ENCODE measurements at places on chromosomes 1 and 21.

- DNase-seq, result no peak
These were observed 120.3 kb downstream of the PTPRU start for GRCh38 chr1:29356663-29357062.

DNA sequence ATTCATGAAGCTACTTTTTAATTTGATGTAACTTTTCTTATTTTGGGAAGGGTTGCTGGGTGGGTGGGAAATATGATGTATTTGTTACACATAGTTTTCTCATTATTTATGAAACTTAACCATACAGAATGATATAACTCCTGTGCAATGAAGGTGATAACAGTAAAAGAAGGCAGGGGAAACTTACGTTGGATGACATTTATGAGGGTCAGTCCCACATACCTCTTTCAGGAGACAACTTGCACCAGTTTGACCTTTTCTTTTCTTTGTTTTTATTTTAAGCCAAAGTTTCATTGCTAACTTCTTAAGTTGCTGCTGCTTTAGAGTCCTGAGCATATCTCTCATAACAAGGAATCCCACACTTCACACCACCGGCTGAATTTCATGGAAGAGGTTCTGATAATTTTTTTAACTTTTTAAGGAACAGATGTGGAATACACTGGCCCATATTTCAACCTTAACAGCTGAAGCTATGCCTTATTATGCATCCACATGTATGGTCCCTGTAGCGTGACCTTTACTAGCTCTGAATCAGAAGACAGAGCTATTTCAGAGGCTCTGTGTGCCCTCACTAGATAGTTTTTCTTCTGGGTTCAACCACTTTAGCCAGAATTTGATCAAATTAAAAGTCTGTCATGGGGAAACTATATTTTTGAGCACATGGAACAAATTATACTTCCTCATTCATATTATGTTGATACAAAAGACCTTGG, 28.0 kb upstream of the KIAA1614 start:
- no peak for DNase-seq

DNA sequence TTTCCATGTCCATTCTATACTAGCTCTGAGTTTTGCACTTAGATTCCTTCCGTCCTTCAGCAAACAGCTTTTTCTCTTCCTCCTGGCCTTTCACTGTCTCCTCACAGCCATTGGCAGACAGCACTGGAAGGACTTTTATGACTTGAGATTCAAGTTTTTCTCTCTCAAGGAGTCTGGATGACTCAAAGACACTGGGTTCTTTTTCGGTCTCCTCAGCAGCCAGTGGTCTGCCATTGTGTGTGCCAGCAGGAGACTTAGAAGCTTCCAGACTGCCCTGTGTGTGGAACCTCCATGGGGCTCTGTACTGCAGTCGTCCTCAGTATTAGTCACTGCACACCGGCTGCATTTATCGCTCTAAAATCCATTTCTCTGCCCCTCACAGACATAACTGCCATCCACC, 30.5 kb downstream of the NTNG1 start:
- DNase-seq, result no peak

DNA sequence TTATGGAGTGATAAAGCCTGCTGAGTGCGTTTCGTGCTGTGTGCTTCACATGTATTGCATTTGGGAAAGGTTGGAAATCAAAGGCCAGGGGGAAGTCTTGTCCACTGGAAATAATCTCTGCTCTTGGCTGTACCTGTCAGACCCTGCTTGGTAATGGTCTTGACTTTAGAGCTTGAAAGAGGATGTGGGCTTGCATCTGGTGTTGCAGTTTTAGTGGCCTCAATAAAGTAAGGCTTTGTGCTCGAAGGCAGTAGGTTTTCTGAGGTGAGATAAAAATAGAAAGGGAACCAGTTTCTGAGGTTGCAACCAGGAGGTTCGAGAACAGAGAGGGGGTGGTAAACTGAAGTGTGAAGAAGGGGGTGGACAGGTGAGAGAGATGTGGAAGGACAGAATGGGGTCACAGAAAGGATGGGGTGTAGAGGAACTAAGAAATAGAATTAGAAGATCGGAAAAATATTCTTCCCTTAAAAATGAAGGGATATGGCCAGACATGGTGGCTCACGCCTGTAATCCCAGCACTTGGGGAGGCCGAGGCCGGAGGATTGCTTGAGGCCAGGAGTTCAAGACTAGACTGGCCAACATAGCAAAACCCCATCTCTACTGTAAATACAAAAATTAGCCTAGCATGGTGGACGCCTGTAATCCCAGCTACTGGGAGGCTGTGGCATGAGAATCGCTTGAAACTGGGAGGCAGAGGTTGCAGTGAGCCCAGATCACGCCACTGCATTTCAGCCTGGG, 1.5 kb downstream of the S100PBP start:
- peak; percentile 48 for DNase-seq

DNA sequence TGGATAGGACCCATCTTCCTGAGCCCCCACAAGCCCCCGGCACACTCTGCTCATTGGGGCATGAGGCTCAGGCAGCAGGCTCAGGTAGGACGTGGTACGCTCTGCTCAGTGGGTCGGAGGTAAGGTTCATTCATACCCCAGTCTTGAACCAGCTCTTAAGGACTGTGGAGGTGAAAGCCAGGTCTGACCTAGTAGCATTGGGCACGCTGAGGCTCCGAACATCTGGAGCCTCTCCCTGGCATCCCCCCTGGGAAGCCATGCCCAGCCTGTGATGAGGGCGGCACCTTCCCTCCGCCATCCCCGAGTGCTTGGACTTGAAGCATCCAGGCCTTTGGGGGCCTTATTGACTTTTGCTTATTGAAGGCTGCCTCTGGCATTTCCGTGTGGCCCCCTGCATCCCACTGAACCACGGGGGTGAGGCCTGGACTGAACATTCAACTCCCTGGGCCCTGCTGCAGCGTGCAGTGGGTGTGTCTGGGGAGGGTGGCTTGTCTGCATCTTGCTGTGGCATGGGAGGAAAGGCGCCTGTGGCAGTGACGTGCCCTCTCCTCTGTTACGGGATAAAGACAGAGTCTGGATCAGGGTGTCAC, 50.0 kb downstream of the FAAP20 start:
- DNase-seq, result no peak

- DNase-seq, result no peak
These were observed 10.0 kb downstream of the PDPN start for GRCh38 chr1:13593511-13594131.

DNA sequence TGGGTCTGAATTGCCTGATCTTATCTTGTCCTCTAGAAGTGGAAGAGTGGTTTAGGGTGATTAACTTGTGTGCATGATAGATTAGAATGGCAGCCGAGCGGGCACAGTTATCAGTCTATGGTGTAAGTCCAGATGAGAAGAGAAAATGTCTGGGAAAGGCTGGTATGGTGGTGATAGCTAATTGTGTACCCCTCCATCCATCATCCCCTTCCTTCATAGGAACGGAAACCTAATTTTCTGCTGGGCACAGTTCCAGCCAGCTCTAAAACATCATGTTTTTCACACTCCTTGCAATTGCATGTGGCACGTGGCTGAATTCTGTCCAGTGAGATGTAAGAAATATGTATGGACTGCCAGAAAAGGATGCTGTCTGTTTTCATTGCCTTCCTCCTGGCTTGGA, 40.9 kb upstream of the ZP4 start:
- DNase-seq, result no peak

DNA sequence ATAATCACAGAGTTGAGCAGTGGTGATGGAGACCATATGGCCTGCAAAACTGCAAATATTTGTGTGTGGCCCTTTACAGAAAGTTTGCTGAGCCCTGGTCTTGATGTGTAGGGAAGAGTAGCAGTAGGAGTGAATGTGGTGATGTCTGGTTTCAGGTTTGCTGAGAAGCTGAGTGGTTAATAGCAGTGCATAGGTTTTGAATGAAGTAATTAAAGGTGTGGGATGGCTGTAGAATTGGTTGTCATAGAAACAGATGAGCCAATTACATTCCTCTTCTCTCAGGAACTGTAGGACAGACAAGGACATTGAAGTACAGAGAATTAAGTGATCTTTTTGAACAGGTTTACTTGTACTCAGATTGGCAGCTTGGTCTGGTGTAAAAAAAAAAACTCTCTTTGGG, 37.4 kb downstream of the PRDM2 start:
- no peak for DNase-seq

DNA sequence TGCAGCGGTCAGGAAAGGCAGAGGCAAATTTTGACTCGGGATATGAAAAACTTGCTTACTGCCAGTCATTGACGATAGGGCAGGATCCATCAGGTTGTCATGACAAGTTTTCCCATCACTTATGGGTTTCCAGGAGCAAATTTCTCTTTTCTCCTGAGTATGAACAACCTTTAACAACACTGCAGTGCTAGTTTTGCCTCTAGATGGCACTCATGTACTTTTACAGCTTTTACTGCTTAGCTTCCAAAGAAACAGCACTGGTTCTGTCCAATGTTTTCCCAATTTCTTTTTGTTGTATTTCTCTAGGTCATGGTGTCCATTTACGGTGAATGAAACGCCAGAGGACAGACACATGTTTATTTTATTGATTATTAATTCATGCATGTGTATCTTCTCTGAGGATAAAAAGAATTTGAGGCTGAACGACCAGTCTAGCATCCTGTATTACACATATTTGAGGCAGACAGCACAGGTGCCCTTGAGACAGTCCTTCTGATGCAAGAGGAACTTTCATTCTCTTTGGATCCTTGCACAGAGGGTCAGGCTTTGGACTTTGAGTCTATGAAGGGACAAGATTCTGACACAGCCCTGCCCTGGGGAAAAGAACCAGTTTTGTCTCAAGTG, 112.3 kb upstream of the TRABD2B start:
- peak; percentile 24 for DNase-seq

DNA sequence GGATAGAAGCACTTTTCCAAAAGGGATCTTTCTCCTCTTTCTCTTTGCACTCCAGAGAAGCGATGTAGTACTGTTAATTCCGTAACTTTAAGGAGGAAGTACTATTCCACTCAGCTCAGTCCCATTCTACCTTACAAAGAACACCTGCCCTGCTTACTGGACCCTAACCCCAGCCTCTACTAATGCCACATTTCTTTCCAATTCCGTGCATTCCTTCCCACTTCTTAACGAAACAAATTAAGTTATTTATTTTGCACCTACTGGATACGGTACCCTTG, 511 bp downstream of the NDC1 start:
- no peak for DNase-seq

DNA sequence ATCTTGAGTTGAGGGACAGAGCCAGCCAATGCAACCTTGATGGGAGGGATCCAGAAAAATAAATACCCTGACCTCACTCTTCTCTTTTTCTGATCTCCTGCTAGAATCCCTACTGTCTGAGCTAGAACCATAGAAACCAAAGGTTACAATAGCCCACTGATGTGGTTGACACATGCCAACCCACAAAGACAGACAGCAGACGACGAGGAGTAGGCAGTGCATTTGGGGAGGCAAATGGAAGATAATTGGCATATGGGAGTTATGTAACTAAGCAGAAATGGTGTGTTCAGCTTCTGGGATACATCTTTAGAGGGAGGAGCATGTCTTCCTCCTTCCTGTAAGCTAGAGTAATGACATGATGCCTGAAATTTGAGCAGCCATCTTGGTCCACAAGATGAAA, 171.7 kb upstream of the FGGY start:
- peak; percentile 38 for DNase-seq

DNA sequence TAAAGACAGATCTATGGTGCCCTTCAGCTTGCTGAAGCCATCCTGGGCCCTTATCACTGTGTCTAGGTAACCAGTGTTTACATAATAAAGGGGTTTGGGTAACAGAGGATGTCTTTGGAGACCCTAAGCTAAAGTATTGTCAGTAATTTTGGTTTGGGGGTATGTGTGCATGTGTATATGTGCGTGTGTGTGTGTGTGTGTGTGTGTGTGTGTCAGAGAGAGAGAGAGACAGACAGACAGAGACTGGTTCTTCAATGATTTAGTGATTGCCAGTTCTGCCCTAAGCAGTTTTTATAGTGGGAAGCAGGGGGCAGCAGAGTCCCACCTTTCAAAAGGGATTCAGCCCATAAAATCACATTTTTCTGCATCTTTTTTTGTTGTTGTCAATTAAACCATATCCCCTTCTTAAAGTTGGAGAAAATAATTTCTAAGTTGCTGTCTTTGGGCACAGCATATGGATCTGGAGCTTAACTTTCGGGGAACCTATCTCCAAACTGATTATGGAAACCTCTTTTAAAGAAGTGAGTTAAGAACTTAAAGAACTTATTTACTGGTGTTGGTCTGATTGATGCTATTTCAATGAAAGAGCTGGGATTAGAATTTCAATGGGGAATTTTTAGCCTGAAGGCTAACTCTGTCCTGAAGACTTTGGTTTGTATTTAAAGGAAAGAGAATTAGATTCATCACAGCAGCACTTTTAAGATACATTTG, 51.1 kb downstream of the ZNF326 start:
- no peak for DNase-seq

- peak; percentile 34 for DNase-seq
These were observed 6.9 kb downstream of the ENO1 start for GRCh38 chr1:8871539-8871935.

- DNase-seq, result no peak
These were observed 304.0 kb downstream of the DUSP10 start for GRCh38 chr1:221437926-221438325.

All from CD4-positive, alpha-beta T cell treated with Interleukin-4 for 1 hour (primary cell).